ENCODE measurements at places on chromosomes 5 and 9.
A peak's percentile ranks its signal among the peaks of the same experiment; 100 is the strongest.

GRCh38 chr9:128819716-128820664, 1.7 kb downstream of the ENDOG start:
- no peak for DNase-seq

DNA sequence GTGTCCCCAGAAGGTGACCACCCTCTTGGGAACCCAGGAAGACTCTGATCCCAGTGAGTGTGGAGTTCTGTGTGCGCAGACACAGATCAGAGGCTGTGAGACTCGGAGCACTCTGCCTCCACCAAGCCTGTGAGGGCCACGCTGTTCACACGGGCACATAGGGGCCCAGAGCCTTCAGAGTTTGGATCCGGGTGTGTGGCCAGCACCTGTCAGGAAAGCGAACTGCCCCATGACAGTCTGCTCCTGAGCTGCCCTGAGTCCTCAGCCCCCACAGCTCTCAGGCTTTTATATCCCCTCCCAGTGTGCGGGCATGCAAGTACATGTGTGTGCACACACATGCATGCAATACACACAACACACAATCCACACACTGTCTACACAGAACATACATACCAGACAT, 161.8 kb upstream of the IRX2 start:
- no peak for DNase-seq

DNA sequence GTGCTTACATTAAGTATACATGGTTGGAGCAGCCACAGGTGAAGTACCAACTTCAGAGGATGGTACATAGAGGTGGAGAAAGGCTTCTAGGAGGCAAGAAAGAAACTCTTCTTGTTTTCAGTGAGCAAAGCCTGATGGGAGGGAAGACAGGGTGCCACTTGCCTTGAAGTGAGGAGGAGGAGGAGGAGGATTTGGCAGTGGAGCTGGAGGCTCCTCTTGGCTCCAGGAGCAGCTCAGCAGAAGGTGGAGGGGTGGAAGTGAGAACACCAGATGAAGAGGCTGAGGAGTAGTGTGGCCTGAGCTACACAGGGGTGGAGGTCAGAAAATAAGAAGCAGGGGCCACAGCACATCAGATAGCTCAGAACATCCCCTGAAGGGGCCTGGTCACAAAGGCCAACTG, 91.1 kb upstream of the SHISAL2B start:
- DNase-seq, result no peak

DNA sequence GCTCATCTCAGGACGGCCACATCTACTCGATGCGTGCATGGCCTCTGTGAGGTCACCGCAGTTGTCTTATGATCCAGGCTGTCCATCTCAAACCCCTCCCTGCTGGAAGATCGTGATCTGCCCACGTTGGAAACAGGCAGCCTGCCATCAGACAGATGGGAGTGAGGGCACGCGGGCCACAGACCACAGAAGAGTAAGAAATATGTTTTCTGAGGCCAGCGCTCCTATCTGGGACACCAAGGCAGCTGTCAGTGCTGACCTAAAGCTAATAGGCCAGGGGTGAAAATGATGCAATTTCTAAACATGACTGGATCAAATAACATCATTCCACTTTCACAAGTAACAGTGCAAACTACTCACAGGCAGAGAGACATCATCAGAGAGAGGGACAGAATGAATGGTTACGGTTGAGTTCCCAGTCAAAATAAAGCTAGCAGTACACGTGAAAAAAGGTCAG, 57.1 kb upstream of the CER1 start:
- DNase-seq, result no peak

- no peak for DNase-seq
Measured at GRCh38 chr5:112333331-112333781, 85.7 kb downstream of the EPB41L4A start.

DNA sequence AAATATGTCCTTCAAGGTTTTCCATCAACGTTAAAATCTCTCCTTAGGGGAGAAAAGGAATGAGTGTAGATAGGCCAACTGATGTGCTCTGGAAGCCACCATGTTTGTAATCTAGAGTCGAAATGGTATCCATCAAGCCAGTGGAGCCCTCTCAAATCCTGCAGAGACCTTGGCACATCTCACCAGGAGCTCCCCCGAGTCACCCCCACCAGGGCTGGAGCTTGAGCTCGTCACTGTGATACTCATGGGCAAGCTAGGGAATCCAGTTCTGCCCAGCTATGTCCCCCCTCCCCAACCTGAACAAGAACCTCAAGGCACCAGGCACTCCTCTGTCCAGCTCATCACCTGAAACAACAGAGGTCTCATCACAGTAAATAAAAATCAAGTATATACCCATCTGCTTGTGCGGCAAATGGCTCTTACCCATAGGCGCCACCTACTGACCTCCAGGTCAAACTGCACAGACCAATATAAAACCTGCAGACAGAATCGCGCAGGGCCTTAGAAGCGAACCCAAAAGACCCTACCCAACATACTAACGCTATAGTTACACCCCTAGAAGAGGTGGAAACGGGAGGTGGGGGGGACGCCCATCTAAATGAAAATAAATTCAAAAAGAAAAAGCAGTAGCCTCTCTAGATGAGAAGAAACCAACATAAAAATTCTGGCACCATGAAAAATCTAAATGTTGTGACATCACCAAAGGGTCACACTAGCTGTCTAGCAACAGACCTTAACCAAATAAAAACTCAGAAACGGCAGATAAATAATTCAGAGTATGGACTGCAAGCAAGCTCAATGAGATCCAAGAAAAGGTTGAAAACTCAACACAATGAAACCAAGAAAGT, 75.0 kb downstream of the TTC39B start:
- DNase-seq, result peak; percentile 9

DNA sequence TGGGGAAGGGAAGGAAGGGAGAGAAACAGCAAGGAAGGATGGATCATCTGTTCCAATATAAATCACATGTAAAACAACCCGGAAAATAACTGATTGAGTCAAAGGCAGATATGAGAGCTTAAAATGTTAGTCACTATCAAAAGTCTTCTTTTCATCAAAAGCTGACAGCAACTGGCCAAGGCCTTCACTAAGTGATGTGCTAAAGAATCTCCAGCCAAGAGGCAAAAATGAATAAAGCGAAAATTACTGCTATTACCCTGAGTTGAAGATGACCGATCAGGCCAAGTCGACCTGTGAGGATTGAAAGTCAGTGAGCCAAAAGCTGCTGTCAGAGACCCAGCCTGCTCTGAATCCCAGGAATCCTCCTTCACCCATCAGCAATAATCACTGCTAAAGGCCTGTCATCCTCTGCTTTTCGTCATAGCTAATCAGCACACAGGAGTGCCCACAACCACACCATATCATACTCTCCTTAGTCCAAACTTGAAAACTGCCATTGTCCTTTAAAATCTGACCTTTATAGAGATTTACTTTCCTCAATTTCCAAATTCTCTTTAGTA, 736.9 kb downstream of the TLE1 start:
- DNase-seq, result no peak

GRCh38 chr9:10704720-10705119, 91.9 kb upstream of the PTPRD start:
- no peak for DNase-seq

DNA sequence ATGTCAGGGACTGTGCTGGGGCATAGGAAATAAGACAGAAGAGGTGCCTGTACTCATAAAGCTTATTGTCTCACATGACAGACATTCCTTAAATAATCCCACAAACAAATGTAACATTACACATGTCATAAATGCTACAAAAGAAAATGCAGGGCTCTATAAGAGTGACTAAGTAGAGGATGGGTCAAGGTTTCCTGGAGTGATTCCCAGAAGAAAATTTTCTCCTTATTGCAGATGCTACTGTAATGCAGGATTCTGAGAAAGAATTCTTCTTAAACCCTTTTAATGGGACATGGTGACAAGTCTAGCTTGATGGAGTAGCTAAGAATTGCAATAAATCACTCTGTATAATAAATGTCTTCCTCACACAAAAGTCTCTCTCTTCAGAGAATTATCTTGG, 55.7 kb downstream of the SH3TC2 start:
- no peak for DNase-seq

- DNase-seq, result no peak
Measured at GRCh38 chr9:97363661-97364299, 48.1 kb upstream of the TDRD7 start.

Data from CD4-positive, alpha-beta memory T cell (primary cell).